NCI-H2227 treated with DMSO at 0.1 percent for 48 hours (cell line): ENCODE measurements at places on chromosomes 2 and 18.

GRCh38 chr18:28127763-28128658 is 48.9 kb downstream of the CDH2 start:
- no peak for DNase-seq

DNA sequence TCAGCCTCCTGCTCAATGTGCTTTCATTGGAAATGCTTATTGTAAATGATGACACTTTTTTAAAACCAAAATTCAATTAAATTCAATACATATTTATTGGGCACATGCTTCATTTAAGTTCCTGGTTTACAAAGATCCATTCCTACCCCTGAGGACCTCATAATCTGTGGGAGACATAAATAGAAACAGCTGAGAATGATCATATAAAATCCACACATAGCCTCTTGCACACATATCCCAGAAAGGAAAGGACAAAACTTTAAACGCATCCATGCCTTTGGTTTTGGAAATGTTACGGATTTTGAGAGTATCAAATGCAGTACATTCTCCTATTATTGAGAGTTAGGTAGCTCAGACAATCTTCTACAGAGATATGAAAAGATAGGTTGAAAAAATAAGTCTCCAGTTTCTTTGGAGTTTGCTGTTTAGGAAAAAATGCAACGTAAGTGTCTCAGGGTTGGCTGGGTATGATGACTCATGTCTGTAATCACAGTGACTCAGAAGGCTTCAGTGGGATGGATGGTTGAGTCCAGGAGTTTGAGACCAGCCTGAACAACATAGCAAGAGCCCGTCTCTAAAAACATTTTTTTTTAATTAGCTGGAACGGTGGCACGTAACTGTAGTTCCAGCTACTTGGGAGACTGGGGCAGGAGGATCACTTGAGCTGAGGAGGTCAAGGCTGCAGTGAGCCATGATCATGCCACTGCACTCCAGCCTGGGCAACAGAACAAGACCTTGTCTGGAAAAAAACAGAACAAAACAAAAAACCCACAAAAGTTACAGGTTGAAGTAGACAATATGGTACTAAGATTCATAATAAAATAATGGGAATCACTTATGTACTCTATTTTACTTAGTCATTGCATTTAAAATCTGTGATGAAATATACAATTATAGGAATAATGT is 3.9 kb upstream of the PRELID3A start:
- no peak for DNase-seq

GRCh38 chr2:234628953-234629352 is 132.1 kb upstream of the ARL4C start:
- DNase-seq, result no peak

DNA sequence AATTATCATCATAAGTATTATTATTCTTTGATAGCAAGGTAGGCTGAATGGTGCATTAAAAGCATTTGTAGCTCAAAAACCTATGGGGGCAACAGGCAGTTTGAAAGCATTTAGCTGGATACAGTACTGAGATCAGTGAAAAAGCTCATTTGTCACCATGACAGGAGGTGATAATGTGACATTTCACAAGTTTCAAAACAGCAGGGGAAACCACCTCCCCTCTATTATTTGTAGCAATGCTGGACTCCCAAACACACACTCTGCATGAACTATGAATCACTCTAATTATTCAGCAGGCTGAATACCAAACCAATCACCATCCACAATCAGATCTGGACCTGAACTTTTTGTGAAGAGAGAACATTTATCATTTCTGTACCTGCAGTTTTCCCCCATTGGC is 63.4 kb downstream of the MYO5B start:
- peak; percentile 91 for DNase-seq

DNA sequence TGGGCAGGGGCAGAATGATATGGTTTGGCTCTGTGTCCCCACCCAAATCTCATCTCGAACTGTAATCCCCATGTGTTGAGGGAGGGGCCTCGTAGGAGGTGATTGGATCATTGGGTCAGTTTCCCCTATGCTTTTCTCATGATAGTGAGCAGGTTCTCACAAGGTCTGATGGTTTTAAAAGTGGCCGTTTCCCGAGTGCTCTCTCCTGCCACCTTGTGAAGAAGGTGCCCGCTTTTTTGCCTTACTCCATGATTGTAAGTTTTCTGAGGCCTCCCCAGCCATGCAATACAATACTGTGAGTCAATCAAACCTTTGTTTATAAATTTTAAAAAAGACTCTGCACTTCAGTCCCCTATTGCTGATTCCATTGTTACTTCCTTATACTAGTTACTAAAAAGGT is 82.9 kb upstream of the CDKL4 start:
- DNase-seq, result no peak

- DNase-seq, result no peak
Observed at GRCh38 chr18:61570070-61570469, 236.8 kb downstream of the CDH20 start.

DNA sequence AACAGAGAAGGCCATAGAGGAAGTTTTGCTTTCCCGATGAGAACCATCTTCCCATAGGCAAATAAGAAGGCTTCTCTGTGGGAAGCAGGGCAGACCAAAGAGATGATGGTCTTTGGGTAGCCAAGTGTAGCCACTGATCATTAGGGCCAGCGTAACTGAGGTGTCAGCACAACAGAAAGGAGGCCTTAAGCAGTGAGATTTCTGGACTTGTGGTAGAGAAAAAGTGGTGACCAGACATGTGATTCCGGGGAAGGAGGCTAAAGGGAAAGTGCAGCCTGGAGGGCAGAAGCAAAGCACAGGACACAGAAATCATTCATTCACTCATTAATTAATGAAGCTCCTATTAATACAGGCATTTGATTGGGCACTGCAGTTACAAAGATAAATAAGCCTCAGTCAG is 15.4 kb downstream of the EVA1A start:
- DNase-seq, result no peak
